Fibroblast of lung (primary cell): ENCODE measurements at places on chromosomes 4 and X. TPM values are rescaled to one million over a fixed set of nuclear protein-coding genes. Genes with fewer than 3 reads are reported as not detected.

Gene ART3
- total RNA-seq, result not detected in 2 replicates

Gene TLR10
- not detected in 2 replicates for total RNA-seq

Gene PDZD4
- under 0.01 and 0.26 TPM in 2 replicates for total RNA-seq

Gene TCEAL9
- total RNA-seq, result 89.5 and 107 TPM in 2 replicates

Gene RHOXF2
- total RNA-seq, result not detected in 2 replicates

Gene BCORL1
- 1.3 and 2.8 TPM in 2 replicates for total RNA-seq

Gene CLDN34
- not detected in 2 replicates for total RNA-seq

Gene HSFX3
- not detected in 2 replicates for total RNA-seq

Gene FIP1L1
- total RNA-seq, result 75.8 and 98.3 TPM in 2 replicates

Gene FBXO8
- 37.5 and 46.1 TPM in 2 replicates for total RNA-seq

Gene GJB1
- not detected in 2 replicates for total RNA-seq

Gene TMEM35A
- total RNA-seq, result 11.6 and 28.6 TPM in 2 replicates

Gene NLGN4X
- under 0.01 TPM in 1 of 2 replicates, not detected in the other for total RNA-seq

Gene LUZP4
- total RNA-seq, result not detected in 2 replicates

Gene EOLA2
- total RNA-seq, result 15.9 and 17.2 TPM in 2 replicates

Gene MAGEC2
- 0.17 TPM in 1 of 2 replicates, not detected in the other for total RNA-seq

Gene GUCY1A1
- total RNA-seq, result 10.7 and 23.4 TPM in 2 replicates

Gene TEX13C
- total RNA-seq, result not detected in 2 replicates

Gene ADAM29
- not detected in 2 replicates for total RNA-seq

Gene NUP62CL
- total RNA-seq, result under 0.01 TPM in 1 of 2 replicates, not detected in the other
